Stimulated activated CD8-positive, alpha-beta memory T cell treated with anti-CD3 and anti-CD28 coated beads, Interleukin-4, amount 100 ng/mL, for 1 hour (primary cell): ENCODE measurements at places on chromosomes 4 and X.

GRCh38 chrX:38796946-38797345, 4.3 kb upstream of the MID1IP1 start:
- no peak for DNase-seq

DNA sequence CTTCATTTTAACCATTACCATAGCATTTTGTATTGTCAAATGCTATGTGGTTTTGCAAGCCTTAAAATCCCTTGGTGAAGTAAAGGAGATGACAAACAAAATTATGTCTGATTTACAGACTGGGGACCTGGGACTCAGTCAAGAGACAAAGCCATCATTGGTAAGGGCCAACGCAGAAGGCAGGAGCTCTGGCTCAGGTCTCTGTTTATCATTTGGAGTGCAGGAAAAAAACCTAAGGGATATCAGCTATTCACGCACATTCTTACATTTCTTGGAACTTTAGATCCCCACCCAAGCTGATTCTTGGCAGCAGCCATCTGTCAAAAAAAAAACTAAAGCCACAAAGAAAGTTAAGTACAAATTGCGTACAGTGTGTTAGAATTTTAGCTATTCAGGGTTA, 731.9 kb downstream of the STPG2 start:
- DNase-seq, result no peak

DNA sequence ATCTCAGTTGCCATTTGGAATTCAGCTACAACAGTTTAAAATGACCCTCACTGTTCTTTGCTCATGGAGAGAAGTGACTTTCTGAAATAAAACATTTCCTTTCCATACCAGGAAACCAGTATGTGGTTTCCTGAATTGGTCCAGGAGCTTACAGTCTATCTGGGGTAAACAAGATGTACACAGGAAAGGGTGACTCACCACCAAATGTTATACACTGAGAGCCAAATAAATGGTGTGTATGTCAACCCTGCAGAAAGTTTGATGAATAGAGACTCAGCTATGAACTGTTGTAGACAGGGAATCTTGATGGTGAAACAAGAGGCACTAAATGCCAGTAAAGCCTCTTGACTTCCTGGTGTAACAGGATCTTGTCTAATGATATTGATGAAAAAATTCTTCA, 100.4 kb downstream of the HS6ST2 start:
- no peak for DNase-seq

DNA sequence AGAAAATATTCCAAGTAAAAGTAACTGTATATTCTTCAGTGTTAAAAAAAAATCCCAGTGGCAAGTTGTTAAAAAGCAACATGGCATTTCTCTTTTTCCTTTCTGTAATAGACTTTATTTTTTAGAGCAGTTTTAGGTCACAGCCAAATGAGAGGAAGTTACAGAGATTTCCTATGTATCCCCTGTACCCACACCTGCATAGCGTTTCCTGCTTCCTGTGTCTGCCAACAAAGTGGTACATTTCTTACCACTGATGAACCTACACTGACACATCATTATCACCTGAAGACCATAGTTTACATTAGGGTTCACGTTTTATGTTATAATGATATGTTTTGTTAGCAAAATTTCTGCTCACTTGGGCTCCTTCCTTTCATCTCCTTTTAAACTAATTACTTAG, 124.7 kb downstream of the GPAT3 start:
- DNase-seq, result no peak

- no peak for DNase-seq
Observed at GRCh38 chr4:62881210-62881609, 1528.0 kb downstream of the TECRL start.

- DNase-seq, result no peak
Observed at GRCh38 chr4:168264903-168265302, 53.6 kb downstream of the DDX60 start.

GRCh38 chr4:36944232-36944631, 300.3 kb upstream of the NWD2 start:
- DNase-seq, result no peak

DNA sequence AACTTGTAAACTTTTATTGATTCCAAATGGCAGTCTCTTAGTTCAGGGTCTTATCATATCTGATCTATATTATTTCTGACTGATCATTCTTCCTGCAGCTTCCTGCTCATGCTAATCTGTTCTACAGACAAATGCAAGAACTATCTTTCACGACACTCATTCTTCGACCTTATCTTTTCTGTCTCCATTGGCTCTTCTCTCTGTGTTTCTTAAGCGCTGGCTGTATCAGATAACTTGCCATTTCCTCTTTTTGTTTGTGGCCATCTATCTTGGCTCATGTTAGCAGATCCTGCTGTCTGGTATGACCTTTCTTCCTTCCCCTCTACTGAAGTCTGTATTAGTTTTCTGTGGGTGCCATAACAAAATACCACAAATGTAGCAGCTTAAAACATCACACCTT, 230.5 kb upstream of the PUDP start:
- DNase-seq, result no peak

DNA sequence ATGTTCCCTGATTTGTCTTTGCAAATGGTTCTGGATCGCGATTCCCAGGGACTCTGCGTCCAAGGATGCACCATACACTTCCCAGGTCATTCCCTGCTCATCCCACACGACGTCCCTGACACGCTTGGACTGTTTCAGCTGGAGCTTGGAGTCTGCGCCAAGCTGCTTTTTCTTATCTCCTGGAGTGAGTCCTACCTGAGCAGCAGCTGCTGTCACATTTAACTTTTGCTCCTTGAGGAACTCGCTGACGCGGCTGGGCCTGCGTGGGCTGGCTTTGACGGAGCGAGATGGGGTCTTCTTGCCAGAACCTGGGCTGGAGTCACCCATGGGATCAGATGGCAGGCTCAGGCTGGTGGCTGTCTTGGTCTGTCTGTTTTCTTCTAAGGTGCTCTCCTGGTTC, 59.6 kb downstream of the GPRIN3 start:
- DNase-seq, result no peak

- no peak for DNase-seq
Observed at GRCh38 chr4:74794382-74795010, at the start of gene BTC. Gene BTC, minus strand, starts transcription at chr4:74794523. Its CDS starts 198 bp downstream, at chr4:74794325.

DNA sequence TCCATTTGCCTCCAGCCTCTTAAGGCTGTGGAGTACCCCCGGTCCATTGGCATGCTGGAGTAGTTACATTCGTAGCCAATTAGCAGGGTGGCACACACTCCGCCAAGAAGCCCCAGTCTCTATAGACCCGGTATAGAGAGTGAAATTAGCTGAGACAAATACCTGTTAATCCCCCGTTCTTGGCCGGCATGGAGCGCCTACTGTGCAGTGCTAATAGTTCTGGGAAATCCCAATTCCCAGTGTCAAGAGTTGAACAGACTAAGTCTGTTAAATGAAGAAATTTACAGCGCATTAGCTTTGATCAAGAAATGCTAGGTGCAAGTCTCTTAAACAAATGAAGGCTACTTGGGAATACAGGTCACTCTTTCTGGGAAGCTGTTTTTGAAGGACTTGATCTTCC, 127.8 kb upstream of the ARX start:
- no peak for DNase-seq

DNA sequence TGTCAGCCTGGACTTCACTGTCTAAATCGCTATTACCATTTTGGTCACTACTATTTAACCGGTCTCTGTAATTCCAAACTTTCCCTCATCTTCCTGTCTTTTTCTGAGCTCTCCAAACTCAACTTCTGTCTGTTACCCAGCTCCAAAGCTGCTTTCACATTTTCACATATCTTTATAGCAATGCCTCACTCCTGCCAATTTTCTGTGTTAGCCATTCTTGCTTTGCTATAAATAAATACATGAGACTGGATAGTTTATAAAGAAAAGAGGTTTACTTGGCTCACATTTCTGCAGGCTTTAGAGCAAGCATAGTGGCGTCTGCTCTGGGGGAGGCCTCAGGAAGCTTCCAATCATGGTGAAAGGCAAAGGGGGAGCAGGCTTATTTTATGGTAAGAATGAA, 368.3 kb upstream of the GNPDA2 start:
- no peak for DNase-seq

DNA sequence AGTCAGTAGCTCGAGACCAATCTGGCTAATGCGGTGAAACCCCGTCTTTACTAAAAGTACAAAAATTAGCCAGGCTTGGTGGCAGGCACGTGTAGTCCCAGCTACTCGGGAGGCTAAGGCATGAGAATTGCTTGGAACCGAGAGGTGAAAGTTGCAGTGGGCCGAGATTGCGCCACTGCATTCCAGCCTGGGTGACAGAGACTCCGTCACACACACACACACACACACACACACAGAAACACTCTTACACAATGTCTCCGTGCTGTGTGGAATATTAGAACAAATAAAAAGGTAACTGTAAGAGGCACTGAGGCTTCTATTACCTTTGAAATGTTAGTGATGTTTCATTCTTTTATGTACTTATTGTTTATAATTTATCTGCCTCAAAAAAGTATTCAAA, 326.6 kb downstream of the GPAT3 start:
- DNase-seq, result no peak

DNA sequence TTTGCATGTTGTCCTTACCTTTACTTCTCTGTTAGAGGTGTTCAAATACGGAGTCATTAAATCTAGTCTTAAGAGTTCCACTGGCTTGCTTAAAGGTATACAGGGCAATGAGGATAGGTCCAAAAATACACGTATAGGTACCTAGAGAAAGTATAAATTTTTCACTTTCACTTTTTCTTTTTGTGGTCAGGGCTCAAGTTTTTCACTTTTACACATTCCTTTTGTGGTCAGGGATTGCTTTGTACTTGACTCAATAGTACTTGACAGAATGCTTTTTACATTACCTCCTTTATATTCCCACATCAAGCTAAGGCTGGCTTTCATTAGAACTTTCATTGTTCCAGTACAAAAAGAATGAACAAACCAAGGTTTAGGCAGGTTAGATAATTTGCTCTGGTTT, 21.7 kb downstream of the TMEM184C start:
- no peak for DNase-seq

DNA sequence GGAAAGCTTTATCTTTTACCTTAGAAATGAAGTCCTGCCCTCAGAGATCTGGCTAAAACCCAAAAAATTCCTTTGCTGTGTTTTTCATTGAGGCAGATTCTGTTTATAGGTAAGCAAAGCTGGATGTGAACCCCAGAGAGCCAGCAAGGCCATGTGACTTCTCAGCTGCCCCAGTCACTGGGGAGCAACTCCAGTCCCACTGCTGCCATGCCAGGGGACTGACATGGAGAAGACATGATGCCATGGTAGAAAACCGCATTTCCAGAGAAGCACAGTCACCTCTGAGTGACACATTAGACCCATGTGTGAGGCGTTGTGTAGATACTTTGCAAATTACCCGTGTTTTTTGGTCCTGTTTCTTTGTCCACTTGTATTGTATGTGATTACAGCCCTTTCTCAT, 45.4 kb downstream of the PTTG2 start:
- no peak for DNase-seq

GRCh38 chr4:41678086-41678816, 70.3 kb downstream of the PHOX2B start:
- no peak for DNase-seq

DNA sequence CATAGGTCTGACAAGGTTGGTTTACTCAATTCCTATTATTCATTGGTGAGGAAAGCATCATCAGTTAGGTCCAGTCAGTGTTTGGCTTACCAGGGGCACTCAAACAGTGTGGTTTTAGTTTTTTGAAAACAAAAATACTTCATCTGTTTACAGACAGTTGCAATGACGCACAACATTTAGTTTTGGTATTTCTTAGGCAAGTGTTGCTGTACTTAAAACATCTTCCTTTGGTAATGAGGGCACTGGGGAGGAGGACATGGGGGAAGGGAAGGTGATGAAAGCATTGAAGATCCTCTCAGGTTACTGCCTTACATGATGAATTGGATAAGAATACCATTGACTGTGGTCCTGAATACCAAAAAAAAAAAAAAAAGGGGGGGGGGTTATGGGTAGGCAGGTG, 93.7 kb upstream of the MAOA start:
- DNase-seq, result no peak

- no peak for DNase-seq
Observed at GRCh38 chrX:97619499-97619898, 735.8 kb downstream of the RPA4 start.

DNA sequence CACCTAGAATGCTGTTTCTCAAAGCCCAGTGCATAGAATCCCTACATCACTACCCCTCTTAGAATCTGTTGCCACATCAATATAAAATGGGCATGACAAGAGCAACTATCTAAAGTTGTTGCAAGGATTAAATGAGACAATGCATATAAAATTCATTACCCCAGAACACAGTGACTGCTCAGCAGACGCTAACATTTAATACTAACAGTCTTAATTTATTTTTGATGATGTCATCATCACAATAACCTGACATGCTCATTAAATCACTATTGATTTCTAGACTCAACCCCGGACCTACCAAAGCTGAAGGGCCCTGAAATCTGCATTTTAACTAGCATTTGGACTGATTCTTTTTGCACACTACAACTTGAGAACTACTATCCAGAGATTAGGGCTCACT, 3.9 kb downstream of the ARSJ start:
- DNase-seq, result no peak

- DNase-seq, result no peak
Observed at GRCh38 chrX:72079607-72080006, 52.1 kb downstream of the RTL5 start.

DNA sequence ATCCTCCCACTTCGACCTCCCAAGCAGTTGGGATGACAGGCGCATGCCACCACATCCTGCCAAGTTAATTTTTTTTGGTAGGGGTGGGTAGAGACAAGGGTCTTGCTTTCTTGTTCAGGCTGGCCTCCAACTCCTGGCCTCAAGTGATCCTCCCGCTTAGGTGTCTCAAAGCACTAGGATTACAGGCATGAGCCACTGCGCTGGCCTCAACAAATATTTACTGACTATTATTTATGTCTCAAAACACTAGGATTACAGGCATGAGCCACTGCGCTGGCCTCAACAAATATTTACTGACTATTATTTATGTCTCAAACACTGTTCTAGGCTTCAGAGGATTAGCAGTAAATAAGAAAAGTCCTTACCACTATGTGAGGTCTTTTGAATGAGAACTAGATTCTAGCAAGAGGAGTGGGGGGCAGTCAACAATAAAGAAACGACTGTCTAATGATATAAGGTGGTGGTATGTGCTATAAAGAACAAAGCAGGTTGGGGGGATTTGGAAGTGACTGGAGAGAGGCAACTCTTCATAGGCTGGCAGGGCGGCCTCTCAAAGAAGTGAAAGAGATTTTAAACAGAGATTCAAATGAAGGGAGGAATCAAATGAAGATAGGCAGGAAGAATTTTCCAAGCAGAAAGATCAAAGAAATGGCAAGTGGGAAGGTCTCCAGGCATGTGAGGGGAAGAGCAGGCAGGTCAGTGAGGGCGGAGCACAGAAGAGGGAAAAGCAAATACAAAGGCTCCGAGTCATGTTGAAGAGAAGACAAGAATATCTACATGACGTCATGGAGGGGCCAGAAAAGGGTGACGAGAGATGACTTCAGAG, 12.7 kb upstream of the ACSL1 start:
- no peak for DNase-seq
